Mesenteric fat pad (tissue), 1 donor: ENCODE measurements at places on chromosomes 3 and 15. TPM values are rescaled to one million over a fixed set of nuclear protein-coding genes. Genes with fewer than 3 reads are reported as not detected.

DNA sequence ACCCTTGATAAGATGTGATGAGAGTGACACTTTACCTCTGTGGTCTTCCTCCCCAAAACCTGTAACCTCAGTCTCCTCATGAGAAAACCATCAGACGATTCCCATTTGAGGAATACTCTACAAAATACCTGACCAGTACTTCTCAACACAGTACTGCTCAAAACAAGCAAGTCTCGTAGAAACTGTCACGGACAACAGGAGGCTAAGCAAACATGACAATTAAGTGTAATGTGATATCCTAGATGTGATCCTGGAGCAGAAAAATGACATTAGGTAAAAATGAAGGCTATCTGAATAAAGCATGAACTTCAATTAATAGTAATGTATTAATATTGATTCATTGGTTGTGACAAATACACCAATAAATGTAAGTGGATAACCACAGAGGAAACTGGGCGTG lies 113.6 kb downstream of the CACNA2D3 start:
- DNase-seq: no peak

MNS1 gene
- 0.77 TPM for total RNA-seq

DNA sequence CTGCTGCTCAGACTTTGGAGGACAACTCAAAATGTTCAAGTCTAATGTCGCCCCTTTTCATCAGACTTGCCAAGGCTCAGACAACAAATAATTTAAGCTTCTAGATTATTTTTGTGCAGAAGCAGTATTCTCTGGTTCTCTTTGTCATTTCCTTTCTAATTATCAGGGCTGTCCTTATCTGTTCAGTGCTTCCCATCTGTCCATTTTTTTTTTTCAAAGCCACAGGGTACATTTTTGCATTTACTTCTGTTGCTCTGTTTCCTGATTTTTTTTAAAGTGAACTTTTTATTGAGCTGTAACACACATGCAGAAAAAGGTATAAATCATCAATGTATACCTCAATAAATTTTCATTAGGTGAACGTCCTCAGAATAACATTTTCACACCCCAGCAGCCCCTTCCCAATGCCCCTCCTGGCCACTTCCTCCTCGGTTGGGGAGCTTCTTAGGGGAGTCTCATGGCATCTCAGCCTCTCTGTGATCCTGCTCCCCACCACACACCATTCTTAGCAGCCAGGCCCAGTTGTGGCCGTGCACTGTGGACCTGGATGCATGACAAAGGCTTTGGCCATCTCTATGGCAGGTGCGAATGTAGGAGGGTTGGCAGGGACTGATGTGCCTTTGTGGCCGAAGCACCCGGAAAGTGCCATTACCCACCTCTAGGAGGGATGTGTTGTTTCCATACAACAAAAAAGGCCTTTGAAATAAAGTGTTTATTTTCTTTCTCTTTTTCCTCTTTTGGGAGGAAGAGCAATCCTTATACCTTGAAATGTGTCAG lies 303.5 kb upstream of the LRRFIP2 start:
- DNase-seq: no peak

DNA sequence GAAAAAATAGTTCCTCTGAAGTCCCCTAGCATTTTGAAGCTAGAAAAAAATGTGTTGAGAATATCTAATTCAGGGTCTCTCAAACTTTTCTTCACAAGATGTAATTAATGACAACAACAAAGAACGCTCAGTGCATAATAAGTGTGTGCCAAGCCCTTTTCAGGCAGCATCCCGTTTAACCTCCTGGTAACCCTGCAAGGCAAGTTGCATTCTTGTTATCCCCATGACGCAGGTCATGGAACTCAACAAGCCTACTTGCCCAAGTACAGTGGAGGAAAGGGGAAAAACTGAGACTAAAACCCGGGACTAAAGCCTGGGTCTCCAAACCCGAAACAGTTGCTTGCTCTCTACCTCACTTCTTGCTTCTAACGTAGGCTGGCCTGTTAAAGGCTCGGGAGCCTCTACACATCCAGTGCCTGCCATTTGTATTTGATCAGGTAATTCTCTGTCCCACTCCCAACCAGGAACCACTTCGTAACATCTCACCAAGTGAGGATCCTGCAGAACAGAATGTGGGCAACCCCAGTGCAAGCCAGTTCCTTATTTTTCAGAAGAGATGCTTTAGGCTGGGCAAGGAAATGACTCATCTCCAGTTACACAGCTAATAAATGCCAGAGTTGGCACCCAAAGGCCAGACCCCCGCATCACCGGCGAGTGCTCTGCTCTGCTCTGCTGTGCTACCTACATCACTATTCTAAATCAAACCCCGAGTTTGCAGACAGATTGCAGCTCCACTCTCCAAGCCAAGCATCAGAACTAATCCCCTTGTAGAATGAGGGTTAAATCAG lies 28.3 kb downstream of the LMCD1 start:
- no peak for DNase-seq

IRAK2 gene
- total RNA-seq: 4.7 TPM
